ENCODE measurements at places on chromosomes 4 and X.

- no peak for DNase-seq
Measured at GRCh38 chr4:142324572-142324971, 521.5 kb downstream of the INPP4B start.

DNA sequence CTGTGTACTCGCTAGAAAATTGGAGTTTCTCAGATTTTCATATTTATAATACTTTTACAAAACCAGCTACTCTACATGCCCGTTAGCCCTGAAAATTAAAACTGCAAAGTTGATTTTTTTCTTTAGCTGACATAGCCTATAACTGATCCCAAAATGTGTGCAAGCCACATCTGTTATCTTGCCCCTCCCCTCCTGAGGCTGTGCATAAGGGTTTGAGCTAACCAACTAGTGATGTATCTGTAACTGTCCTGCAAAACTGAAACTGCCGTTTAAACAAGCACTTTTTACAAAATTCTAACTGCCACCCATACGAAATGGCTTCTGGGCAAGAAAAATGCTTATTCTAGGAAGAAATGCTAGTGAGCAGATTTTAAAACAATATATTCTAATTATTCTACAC, 59.1 kb downstream of the EDNRA start:
- DNase-seq = no peak

- DNase-seq = no peak
Measured at GRCh38 chrX:7084841-7085240, 62.7 kb upstream of the STS start.

- DNase-seq = no peak
Measured at GRCh38 chr4:54800831-54801530, 143.2 kb downstream of the KIT start.

DNA sequence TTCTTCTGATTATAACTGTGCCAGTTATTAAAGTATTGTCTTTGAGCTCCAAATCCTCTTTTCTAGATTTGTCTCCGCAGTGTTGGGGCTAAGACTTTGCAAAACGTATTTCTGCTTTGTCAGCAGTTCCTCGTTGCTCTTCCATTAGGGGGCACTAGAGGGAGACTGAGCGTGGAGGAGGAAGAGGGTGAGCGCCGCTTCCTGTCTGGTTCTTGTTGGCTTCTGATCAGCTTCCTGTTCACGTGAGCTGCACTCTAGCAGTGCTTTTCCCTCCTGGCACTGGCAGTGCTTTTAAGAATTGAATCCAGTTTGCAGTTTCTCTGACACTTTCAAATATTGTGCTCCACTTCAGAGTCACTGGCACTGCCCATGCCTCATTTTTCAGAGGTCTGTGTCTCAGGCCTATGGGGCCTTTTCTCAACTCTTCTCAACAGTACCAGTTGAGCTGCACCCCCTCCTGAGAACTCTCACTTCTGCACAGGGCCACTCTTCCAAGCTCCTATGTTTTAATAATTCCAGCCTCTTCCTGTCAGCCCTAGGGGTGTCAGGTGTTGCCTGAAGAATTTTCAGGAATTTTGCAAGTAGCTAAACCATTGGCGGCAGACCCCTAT, 54.4 kb upstream of the LCORL start:
- DNase-seq = peak; percentile 2

- DNase-seq = peak; percentile 6
Measured at GRCh38 chrX:40573763-40574162, 7.0 kb upstream of the ATP6AP2 start.

DNA sequence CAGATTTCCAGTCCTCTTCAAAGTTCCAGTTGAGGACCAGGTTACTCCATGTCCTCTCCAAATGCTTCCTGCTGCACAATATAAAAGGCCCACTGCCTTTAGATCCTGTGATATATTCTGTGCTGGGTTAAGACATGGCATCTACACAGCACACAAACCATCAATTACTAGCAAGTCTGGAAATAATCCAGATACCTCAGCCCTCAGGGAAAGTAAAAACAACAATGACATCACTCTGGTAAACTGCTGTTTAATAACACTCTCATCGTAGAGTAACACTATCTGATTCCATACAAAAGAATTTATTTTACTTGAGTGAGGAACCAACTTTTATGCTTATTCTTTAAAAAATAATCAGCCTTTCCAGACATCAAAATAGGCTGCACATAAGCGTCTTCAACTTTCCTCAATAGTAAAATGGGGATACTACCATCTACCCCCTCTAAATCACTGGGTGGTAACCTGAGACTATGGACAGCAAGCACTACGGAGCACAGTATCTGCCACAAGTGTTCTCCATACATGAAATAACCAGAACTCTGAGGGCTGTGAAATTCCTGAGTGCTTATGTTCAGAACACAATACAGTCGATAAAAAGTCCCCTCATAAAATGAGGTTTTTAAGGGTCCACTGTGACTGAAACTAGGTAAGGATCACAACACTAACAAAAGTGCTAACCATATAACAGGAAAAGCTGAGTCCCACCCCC, 53.4 kb downstream of the ABCG2 start:
- DNase-seq = no peak

- DNase-seq = no peak
Measured at GRCh38 chrX:20409991-20410390, 143.3 kb upstream of the RPS6KA3 start.

DNA sequence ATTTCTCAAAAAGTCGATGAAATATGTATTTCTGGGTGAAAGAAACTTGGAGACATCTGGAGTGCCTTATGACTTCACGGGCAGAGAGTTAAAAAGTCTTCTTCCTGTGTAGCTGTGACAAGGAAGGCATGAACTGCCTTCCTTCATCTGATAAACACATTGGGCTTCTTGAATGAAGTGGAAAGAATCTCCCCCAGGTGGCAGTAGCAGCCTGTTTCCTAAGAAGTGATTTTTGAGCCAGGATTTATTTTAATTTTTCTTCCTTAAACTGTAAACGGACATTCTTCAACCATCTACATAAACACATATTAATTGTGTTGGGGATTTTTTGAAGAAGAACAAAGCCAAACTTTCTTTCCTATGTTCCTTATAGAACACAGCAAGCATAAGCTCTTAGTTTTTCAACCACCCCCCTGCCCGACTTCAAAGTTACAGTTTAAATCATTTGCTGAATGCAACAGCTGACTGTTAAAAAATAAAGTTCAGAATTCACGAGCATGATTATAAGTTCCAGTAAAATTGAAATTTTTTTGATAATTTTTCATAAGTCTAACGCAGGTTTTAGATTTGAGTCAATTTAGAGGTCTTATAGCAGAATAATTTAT, 980 bp upstream of the GIMD1 start:
- DNase-seq = no peak

DNA sequence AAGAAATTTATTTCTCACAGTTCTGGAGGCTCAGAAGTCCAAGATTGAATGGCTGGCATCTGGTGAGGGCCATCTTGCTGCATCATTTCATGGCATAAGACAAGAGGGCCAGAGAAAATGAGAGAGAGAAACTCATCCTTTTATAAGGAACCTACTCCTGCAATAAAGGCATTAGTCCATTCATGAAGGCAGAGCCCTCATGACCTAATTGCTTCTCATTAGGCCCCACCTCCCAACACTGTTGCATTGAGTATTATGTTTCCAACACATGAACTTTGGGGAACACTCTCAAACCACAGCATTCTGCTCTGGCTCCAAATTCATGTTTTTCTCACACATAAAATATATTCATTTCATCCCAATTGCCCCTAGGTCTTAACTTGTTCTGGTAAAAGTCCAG, 14.2 kb downstream of the RNF175 start:
- DNase-seq = no peak

- DNase-seq = no peak
Measured at GRCh38 chrX:24243188-24243587, 70.7 kb downstream of the SUPT20HL2 start.

DNA sequence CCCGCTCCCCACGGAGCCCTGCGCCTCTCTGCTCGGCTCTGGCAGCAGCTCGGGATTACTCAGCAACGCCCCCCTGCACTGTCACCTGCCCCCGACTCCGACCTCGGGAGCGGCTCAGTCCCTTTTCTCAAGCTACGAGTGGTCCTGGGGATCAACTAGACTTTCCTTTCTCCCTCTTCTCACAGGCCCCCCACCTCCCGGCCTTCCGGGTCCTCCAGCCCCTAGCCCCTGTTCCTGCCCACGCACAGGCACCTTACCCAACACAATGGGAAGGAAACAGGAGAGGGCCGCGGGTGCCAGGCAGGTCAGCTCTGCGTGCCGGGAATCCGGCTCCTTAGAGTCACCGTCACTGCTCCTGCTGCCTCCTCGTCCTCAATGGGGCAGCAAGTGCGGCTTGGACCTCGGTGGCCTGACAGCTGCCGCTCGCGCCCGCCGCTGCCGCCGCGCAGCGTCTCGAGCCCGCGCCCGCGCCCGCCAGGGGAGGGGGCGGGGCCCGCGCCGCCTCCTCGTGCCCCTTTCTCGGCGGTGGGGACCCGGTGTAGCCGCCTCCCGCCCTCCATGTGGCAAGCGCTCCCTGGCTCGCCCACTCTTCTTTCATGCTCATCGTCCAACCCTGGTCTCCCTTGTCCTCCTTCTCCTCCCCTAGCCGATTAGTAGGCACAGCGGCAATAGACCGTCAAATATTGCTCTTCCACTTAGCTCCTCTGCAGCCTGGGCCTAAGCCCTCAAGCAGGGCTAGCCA, at the start of gene RAB9B:
Gene RAB9B, minus strand, starts transcription at position 455 of the 742 bp plus-strand sequence. CDS start 6,473 bp downstream, outside the sequence.
- peak; percentile 50 for DNase-seq

- DNase-seq = no peak
Measured at GRCh38 chr4:138111462-138112000, 130.6 kb downstream of the SLC7A11 start.

DNA sequence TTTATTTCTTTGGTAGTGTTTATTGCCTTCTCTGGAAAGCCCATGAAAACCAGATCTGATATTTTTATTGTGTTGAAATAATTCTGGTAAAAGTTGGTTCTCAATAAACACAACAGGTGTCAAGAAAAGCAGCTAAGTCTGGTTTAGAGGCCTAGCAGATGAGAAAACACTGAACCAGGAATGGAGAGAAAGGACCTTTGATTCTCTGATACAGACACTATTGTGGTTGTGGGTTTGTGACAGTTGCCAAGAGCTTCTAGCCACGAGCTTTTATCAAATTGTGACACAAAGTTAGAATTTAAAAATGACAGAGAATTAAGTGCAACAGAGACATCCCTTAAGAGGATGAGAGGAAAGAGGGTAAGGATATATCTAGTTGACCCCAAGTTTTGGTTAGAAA, 42.6 kb downstream of the DDIT4L start:
- DNase-seq = no peak

GRCh38 chrX:103536071-103536470, 16.8 kb upstream of the RAB40A start:
- DNase-seq = no peak

DNA sequence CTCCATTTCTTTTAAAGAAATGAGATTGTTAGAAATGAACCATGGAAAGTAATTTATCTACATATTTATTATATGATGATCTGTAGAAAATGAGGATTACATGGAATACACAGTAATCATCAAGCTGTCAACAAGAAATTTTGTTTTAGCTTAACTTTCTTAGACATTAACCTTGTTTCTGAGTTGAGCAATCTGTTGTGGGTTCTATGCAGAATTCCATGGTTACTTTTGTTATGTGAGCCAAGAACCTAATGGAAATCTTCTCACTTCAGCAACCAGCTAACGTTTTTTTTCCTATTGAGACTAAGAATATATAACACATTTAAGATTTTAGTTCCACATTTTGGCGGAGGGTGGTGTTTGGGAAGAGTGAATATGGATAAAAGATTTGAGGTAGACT, 136.1 kb upstream of the SLC4A4 start:
- DNase-seq = no peak

DNA sequence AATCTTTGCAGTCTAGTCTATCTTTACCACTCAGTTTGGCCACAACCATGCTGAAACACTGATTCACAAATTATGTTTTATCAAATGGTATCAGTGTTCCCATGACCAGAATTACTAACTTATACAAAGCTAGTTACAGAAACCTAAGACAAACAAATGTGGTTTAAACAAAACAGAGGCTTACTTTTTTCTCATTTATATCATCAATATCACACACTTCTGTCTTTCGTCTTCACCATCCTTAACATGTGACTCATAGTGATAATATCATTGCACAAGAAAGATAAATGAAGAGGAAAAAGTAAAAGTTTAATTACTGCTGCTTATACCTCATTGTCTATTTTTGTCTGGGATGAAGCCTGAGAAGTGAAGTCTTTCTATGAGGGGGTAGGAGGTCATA, 406.6 kb downstream of the PCDH10 start:
- DNase-seq = no peak

GRCh38 chr4:17112292-17112659, 213.8 kb upstream of the LDB2 start:
- DNase-seq = no peak

- no peak for DNase-seq
Measured at GRCh38 chrX:5015451-5015850, 1213.2 kb downstream of the NLGN4X start.
